HS-27A (cell line): ENCODE measurements at places on chromosomes 13 and 19.

GRCh38 chr19:44708940-44709339 is 10.0 kb downstream of the CEACAM16 start:
- no peak for DNase-seq

- no peak for DNase-seq
Measured at GRCh38 chr13:76009267-76009890, 373.2 kb downstream of the LMO7 start.

- no peak for DNase-seq
Measured at GRCh38 chr19:58560007-58560887, 1.8 kb upstream of the UBE2M start.

- DNase-seq, result no peak
Measured at GRCh38 chr19:42487032-42487797, 41.1 kb downstream of the CEACAM1 start.

GRCh38 chr13:21579754-21580316 is 24.1 kb downstream of the MICU2 start:
- DNase-seq, result no peak

DNA sequence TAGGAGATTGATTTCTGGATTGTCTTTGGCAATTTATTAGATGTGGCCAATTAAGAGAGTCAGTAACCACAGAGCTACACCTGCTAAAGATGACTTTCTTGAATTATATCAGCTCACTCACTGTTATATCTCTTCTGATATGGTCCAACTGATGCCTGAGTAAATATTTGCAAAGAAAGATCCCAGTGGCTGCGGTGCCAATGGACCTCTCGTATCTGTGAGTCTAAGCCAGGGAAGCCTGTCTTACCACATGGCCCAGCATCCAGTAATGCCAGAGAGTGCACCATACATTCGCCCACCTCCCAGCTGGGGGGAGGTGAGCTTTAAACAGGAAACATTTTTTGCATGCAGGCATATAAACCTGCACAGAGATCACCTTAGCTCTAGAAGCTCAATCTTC is 82.7 kb upstream of the SLC15A1 start:
- DNase-seq, result no peak

DNA sequence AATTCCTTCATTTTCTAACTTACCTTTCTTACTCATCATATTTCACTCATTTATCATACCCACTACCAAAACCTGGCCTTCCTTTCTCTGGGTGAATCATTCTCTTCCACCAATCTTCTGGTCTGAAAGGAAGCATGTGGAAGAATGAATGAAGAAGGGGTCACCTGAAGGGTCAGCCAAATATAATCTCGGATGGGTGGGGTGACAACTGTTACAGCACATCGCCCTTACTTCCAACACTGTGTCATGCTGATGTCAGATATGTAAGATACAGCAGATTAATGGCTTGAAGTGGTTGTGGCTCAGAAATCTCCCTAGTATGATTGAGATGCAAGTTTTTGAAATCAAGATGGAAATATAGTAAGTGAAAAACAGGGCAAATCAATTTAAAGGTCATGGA is 401.7 kb upstream of the HTR2A start:
- DNase-seq, result no peak

- DNase-seq, result no peak
Measured at GRCh38 chr19:1066251-1066747, 668 bp upstream of the ARHGAP45 start.

GRCh38 chr13:37023871-37024270 is 23.3 kb downstream of the EXOSC8 start:
- no peak for DNase-seq

- DNase-seq, result no peak
Measured at GRCh38 chr13:48505012-48505411, 27.9 kb downstream of the RCBTB2 start.

DNA sequence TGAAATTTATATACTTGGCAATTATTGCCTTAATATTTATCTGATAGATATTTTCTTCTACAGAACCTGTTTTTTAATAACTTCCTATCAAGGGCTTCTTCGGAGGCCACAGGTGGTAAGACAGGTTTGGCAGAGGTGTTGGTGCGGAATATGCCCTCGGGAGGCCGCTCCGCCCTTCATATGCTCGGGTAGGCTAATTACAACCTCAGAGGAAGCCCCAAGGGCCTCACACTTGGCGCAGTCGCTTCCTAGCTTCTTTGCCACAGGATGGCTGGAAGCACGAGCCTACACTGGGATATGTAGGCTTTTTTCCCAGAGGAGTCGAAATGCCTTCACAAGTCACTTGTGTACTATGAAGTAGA is 68.8 kb downstream of the LMO7 start:
- DNase-seq, result no peak

GRCh38 chr13:20397896-20398295 is 127.8 kb downstream of the CRYL1 start:
- DNase-seq, result no peak

DNA sequence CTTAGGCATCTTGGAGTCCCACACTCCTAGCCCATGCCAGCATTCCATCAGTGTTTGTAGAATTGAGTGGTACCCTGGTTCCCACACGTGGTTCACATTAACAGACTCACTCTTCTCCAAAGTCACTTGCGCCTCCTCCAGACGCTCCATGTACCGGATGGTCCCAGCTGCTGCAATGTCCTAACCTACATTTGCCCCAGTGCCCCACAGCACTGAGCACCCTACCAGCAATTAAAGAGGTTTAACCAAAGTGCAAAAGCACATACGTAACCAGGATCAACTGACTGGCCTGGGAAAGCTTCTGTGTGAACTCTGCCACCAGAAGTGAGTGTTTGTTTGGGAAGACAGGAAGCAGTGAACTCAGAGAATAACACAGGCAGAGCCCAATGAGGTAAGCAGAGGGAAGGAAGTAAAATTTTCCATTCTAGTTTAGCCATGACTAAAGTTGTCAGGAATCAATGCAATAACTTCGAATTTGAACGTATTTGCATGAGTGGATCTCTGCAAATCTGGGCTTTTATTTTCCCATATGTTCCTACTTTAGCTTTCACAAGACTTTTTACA is 7.3 kb upstream of the MEDAG start:
- DNase-seq, result no peak

GRCh38 chr13:98686270-98686669 is 66.2 kb downstream of the SLC15A1 start:
- no peak for DNase-seq

DNA sequence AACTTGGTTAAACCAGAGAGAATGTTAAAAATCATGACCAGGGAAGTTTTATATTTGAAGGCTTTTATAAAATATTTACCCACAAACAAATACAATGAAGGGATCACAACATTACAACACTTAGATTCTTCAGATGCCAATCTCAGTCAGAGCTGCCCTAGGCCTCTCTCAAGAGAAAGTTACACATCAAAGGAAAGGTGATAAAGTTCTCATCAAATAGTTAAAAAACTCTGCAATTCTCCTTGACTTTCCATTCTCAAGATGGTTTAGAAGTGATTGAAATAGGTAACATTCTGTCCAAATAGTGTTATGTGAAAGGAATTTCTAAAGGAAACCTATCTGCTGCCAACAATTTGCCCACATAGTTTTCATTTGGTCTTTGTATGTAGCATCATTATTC is 1115.2 kb upstream of the MIR17HG start:
- DNase-seq, result no peak

- DNase-seq, result no peak
Measured at GRCh38 chr19:45762870-45763631, 6.0 kb downstream of the SIX5 start.

- no peak for DNase-seq
Measured at GRCh38 chr19:50739132-50739913, 16.2 kb downstream of the CLEC11A start.

- DNase-seq, result no peak
Measured at GRCh38 chr19:35642798-35643254, 1.3 kb downstream of the ETV2 start.

GRCh38 chr19:18167975-18168645 is 5.5 kb upstream of the IFI30 start:
- no peak for DNase-seq

- no peak for DNase-seq
Measured at GRCh38 chr19:2387367-2388288, 27.6 kb downstream of the TMPRSS9 start.

DNA sequence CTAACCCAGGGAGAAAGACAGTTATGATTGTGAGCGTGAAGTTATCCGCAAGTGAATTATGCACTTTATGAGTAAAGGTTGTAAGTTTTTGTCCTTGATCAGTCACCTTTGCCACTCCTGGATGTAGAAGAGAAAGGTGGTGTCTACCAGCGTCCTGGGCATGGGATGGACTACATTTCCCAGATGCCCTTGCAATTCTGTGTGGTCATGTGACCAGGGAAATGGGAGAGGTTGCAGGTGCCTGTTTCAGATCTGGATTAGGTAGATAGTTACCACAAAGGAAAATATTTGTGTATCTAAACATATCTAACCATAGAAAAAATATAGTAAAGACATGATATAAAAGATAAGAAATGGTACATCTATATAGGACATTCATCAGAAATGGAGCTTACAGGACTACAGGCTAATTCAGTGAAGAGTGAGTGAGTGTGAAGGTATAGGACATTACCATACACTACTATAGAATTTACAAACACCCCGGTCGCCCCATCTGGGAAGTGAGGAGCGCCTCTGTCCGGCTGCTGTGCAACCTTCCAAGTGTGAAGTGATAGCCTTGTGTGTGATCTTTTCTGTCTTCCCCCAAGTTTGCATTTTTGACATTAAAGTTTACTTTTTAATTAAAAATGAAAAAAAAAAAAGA is 51.6 kb upstream of the CACNA1A start:
- no peak for DNase-seq

DNA sequence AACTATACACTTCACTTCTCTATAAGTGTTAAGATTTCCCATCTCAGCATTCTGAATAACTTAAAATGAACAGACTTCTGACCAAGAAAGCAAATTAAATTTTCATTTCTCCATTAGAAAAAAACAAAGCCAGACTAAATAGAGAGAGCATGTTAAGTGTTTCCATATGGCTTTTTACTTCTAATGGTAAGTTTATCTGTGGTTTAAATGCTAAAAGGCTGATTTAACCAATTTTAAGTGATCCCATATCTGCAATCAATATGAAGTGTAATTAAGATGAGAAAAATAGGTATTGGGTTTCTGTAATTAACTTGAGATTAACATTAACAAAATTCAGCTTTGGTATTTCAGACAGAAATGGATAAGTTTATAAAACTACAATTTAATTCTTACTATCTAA is 107.8 kb downstream of the ELF1 start:
- DNase-seq, result no peak

GRCh38 chr19:48368936-48369335 is 4.8 kb downstream of the SYNGR4 start:
- DNase-seq, result no peak

DNA sequence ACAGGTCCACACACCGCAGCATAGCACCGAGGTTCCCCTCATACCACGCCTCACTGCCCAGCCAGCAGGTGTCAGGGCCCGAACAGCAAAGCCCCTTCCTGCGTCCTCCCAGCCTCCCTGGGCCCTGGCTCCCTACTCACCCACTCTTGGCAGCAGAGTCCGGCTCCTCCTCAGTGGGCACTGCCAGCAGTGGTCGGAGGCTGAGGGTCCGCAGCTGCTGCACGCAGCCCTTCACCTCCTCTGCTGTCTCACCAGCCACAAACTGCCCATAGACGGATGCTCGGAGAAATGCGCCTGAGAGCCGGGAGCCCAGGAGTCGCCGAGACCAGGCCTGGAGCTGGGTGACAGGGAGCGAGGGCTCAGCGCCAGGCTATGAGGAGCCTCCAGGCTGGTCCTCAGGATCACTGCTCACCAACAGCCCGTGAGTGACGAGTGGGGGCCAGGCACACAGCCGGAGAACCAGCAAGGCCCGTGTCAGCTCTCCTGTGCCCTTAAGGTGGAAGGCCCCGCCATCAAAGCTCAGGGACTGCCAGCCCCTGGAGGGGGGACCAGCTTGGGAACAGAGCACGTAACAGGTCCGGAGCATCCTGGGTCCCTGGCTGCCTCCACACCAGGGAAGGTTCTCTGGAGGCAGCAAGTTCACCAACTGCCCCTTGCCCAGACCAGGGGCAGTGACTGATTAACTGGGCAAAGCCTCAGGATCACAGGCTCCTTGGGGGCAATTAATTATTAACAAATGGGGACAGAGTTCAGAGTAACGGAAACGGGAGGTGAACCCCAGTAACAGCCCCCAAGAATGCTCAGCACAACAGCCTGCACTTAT is at the start of gene PRODH2:
Gene PRODH2, minus strand, starts transcription at position 626 of the 823 bp plus-strand sequence. Its CDS starts 40 bp downstream, at position 586.
- DNase-seq, result no peak

DNA sequence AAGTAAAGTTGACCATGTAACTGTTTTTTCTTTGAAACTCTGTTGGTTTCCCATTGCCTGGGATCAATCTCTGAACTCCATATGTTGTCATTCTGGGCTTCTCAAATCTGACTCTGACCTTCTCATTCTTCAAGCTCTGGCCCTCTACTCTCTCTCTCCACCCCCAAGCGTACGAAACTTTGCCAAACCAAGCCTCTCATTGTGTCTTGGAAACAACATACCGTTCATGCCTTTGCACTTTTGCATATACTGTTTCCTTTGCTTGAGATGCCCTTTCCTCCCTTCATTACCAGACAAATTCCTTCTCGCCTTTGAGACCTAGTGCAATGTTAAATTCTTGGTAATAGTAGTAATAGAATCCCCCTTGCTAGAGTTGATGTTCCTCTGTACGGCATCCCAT is 113.7 kb downstream of the OLFM4 start:
- no peak for DNase-seq

DNA sequence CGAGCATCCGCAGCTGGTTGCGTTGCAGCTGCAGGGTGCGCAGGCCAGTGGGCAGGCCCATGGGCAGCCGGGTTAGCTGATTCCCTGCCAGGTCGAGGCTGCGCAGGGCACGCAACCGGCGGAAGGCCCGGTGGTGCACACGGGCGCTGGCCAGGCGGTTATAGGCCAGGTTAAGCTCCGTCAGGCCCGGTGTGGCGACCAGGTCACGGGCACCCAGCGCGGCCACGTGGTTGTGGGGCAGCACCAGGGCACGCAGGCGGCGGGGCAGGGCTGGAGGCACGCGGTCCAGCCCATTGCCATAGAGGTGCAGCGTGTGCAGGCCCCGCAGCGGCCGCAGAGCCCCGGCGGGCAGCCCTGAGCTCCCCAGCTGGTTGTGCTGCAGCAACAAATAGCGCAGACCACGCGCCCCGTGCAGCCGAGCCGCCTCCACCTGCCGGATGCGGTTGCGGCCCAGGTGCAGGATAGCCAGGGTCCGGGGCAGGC is 5.3 kb downstream of the PODNL1 start:
- DNase-seq, result no peak

- DNase-seq, result no peak
Measured at GRCh38 chr13:37484056-37484455, 114.5 kb downstream of the POSTN start.

GRCh38 chr19:28929006-28929405 is 283.9 kb downstream of the UQCRFS1 start:
- DNase-seq, result no peak

DNA sequence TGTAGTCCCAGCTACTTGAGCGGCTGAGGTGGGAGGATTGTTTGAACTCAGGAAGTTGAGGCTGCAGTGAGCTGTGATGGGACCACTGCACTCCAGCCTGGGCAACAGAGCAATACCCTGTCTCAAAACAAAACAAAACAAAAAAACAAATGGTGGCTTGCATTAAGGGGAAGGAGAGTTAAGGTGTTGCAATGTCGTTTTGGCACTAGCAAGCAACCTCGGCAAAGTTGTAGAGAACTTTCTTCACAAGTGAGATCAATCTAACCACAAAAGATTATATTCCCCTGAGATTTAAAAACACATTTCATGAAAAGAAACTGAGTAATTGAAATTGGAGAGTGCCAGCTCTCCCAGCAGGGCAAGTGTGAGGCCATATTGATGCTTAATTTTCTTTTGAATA is 153.7 kb downstream of the KLF5 start:
- no peak for DNase-seq

GRCh38 chr19:36160821-36161596 is 8.8 kb upstream of the COX7A1 start:
- DNase-seq, result no peak
